Left colon (tissue), 2 donors: ENCODE measurements at places on chromosomes 6 and 20.

- no peak for DNase-seq
These were observed 3.3 kb downstream of the ADGRB3 start for GRCh38 chr6:68638230-68638900.

- DNase-seq, result no peak
These were observed 4.8 kb upstream of the IRF4 start for GRCh38 chr6:386688-387266.

GRCh38 chr20:10676518-10676917 is 2.7 kb upstream of the JAG1 start:
- no peak for DNase-seq

DNA sequence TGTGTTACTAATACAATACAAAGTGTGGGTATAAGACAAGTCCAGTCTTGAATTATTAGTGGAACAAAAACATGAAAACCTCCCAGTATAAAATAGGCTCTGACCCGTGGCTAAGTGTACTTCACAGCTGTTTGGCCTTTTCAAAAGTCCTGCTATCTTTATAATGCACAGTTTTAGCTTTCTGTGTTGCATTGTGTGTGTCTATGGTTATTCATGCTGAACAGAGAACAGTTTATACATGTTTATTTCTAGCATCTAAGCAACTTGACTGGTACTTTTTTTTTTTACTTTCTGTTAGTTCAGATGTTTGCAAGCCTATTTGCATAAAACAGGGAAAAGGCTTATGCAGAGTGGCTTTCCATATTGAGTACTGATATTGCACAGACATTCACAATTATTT is 119.2 kb upstream of the CCN2 start:
- DNase-seq, result no peak

DNA sequence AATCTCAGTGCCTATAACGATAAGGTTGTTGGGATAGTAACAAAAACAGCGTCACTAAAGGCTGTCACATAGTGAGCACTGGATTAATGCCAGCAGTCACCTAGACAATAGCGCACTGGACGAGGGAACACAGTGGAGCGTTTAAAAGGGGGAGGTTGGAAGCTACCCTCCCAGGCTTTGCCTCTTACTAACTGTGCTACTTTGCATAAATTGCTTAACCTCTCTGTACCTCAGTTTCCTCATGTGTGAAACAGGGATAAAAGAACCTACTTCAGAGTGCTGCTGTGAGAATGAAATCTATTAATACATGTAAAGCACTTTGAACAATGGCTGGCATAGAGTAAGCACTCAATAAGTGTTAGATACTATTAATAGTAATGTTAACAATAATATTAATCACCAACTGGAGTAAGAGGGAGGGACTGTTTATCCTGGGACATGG is 10.5 kb downstream of the BCL2L1 start:
- no peak for DNase-seq
